ENCODE measurements at places on chromosomes 2 and 18.
A peak's percentile ranks its signal among the peaks of the same experiment; 100 is the strongest.

DNA sequence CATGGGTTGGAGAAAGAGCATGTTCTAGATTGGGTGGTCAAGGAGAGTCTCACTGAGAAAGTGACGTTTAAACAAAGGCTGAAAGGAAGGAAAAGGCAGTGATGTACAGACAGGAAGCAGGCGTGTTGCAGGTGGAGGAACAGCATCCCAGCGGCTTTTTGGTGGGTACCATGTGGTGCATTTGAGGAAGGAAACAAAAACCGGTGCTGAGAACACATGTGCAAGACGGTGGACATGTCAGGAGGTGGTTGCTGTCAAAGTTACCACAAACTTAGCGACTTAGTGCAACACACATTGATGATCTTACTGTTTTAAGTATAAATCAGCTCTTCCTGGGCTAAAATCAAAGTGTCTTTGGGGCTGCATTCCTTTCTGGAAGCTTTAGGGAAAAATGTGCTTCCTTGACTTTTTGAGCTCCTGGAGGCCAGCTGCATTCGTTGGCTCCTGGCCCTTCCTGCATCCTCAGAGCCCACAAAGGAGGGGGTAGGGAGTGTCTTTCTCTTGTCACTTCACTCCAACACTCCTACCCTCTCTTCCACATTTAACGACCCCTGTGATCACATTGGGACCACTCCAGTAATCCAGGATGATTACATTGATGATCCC is 380.6 kb downstream of the FBXO15 start:
- no peak for DNase-seq

DNA sequence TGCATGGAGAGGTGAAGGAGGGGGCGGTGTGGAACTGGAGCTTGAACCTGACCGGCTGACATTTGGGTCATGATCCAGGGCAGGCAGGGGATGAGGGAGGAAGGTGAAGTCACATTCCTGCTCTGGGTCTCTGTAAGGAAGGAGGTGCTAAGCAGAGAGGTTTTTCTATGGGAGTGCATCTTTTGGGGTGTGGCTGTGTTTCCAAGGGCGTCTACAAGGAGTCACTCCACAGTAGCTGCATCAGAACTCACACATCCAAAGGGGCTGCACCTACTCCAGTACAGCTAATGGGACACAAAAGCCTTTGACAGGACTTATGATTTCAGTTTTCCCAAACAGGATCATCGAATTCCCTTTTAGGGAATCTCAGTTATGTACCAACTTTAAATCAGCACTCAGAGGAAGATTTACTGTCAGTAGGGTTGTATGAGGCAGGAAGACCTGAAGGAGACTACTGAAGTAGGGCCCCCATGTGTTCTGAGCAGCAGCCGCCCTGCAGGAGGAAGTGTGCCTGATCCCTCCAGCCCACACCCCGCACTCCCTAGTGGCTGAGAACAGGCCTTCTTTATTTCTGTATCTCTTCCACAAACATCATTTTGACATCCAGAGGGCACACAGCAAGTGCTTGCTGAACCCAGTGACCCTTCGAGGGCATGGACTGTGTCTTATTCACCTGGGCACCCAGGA is 137.2 kb downstream of the CELF4 start:
- no peak for DNase-seq

GRCh38 chr2:26786207-26787028 is 562 bp downstream of the CENPA start:
- no peak for DNase-seq

DNA sequence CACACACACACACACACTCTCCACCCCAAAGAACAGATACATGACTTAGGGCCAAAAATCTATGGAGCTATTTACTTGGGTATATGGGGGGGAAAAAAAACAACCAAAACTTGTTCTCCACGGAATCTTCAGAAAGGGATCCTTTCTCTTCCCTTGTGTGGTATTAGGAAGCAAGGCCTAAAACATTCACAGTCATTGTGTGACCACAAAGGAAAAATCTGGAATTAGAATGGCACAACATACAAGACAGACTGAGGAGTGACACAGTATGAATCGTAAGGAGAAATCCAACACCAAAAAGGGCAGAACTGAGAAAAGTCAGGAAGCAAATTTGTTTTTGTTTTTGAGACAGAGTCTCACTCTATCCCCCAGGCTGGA is 70.3 kb downstream of the ASXL2 start:
- no peak for DNase-seq

DNA sequence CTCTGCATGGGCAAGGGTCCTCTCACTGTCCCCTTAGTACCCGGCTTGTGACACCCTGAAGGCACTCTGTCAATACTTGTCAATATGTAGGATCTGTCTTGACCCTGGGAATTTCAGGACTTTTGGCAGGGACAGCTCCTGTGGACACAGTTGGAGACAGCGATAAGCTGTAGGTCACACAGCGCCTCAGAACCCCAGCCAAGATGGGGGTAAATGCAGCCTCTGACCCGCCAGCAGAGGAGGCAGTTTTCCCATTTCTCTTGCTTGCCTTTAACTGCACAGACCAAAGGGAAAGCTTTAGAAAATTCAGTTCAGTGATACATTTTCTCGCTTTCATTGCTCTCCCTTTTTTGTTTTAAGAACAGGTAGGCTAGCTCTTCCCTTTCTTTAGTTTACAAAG is 54.8 kb upstream of the KLHL29 start:
- DNase-seq, result no peak

DNA sequence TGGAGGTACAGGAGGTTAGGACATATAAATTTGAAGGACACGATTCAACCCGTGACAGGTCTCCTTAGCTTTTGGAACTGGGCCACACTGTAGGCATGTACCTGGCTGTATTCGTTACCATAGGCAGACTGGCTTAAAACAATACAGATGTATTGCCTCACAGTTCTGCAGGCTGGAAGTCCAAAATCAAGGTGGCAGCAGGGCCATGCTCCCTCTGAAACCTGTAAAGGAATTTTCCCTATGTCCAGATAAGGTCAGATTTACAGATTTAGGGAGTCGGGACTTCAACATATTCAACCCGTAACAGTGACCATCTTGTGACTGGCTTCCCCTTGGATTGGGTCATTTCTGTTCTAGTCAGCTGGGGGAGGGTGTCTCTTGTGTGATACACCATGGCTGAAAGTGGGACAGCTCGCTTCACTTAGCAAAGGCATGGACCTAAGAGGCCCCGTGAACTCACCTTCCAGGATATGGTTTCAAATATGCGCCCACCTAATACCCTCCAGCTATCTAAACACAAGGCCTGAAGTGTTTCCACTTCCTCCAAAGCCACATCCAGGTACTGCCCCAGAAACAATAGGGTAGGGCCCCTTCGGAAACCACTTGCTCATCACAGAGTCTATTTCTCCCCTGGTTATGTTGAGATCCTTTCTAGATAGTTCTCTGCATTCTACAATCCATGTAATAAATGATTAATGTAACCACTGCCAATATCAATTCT is 85.0 kb downstream of the ZCCHC2 start:
- DNase-seq, result no peak

DNA sequence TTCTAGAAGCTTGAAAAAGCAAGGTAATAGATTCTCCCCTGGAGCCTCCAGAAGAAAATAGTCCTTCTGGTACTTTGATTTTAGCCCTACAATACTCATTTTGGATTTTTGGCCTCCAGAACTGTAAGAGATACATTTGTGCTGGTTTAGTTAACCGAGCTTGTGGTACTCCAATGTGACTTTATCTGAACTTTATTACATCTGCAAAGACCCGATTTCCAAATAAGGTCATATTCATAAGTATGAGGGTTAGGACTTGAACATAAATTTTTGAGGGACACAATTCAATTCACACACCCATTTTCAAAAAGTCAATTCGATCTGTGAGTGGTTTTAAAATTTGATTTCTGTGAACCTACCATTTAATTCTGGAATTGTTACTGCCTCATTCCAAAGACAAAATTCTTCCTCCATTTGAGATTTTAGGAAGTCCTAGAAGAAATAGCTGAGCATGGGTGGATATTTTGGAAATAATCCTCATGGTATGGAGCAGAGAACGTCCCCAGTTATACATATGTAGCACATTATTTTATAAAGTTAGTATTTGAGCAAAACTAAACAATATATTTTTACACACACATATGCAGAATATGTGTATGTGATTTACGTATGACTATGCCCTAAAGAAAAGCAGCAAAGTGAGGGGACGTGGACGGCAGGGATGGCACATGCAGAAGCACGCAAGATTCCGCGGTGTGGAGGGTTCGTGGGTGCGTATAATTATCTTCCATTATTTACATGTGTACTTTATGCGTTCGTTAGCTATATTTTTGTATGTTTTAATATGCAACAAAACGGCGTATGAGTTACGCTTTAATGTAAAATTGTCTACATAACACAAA is 905 bp upstream of the NUP35 start:
- DNase-seq, result no peak

DNA sequence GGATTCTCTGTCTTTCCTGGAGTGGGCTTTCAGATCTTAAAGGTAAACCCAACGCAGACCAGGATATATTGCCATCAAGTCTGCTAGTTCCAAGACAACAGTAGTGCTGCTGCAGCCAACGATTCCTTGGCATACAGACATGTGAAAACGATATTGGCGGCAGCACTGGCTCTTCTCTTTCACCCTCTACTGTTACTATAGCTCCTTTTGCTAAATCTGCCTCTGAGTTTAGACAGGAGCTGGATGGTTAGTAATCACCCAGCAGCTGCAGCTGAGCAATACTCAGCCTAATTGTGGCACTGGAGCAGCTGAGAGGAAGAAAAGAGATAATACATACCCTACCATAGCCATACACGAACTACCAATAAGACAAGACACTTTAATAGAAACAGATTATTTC is 4.0 kb downstream of the YES1 start:
- DNase-seq, result no peak

- no peak for DNase-seq
Observed at GRCh38 chr18:68769461-68769860, 28.4 kb upstream of the CCDC102B start.

DNA sequence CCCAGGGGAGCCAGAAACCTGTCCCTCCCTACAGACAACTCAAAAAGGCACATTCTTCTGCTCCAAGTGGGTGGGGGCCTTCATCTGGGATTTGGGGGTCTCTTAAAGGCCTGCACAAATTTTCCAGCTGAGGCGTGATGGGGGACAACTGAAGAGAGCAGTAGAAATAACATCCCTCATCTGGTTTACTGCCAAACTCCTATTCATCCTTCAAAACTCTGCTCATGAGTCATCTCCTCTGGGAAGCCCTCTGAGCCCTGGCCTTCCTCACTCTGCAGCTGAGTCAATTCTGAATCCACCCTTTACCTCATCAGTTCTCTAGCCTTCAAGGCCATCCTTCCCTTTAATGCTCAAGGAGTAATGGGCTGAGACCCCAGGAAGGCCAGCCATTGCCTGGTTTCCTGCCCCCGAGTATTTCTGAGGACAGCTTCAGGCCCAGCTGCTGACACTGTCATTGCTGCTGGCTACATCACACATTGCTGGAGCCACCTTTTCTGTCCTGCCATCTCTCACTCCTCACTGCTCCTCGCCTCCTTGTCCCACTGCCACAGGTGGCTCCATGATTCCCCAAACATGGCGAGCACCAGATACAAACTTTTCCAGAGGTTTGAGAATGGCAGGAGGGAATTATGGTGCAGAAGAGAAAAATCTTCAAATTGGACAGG is 32.2 kb upstream of the GLI2 start:
- no peak for DNase-seq

GRCh38 chr2:99970292-99970868 is 172.0 kb downstream of the AFF3 start:
- no peak for DNase-seq

- DNase-seq, result peak; percentile 45
Observed at GRCh38 chr2:99085421-99085820, 56.1 kb upstream of the C2orf15 start.

DNA sequence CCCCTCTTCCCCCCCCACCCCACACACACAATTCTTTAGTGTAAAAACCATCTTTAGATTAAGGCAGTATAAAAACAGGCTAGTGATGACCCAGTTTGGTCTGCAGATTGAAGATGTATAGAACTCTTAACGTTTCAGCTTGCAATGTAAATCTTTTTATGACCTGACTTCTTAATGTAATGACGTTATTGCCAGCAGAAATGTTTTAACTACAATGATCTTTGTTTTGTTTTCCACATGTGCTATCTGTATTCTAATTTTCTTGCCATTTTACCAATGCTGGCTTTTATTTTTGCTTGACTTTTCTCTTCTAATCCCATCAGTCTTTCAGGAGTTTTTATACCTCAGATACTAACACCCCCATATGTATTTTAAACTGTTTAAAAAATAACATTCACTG is 25.2 kb downstream of the AGFG1 start:
- no peak for DNase-seq

GRCh38 chr18:32920796-32921787 is 148.3 kb upstream of the KLHL14 start:
- no peak for DNase-seq

- DNase-seq, result no peak
Observed at GRCh38 chr2:235566415-235566814, 72.6 kb downstream of the AGAP1 start.

DNA sequence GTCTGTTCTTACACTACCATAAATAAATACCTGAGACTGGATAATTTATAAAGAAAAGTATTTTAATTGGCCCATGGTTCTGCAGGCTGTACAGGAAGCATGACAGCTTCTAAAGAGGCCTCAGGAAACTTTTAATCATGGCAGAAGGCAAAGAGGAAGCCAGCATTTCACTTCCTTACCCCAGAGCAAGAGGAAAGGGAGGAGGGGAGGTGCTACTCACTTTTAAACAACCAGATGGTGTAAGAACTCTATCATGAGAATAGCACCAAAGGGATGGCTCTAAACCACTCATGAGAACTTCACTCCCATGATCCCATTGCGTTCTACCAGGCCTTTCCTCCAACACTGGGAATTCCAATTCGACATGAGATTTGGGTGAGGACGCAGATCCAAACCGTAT is 344.4 kb upstream of the SLC39A10 start:
- no peak for DNase-seq

DNA sequence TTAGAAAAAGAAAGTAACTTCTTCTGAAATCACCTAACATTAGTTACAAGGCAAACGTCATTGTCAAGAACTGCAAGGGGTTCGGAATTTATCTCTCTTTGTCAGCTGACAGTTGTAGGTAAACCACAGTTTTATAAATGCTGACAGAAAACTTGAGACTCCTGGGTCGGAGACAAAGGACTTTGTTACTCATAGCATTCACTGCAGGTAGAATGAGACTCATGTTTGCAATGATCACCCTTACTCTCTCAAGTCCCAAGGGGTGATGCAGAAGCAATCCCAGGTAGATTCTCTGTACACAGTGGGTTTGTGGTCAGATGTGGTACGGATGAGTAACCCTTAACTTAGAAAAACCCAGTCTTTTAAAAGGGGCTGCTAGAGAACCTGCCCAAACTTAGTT is 757.8 kb downstream of the TRIB2 start:
- DNase-seq, result no peak

DNA sequence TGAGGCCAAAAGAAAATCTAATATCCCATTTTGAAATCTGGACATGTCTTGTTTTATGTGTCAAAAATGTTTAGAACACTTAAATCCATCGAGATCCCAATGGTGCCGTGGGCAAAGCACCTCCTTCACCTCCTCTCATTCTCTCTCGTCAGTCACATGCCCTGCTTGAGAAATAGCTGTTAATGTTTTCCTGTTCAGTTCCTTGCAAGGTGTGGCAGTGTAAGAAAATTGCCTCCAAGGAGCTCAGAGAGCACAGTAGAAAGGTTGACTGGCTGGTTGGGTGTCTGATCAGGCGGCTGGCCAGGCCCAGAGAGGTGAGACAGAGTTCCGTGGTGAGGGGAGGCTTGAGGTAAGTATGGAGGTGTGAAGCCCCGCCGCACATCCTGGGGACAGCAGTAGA is 210.2 kb downstream of the TSN start:
- no peak for DNase-seq

- no peak for DNase-seq
Observed at GRCh38 chr2:26845021-26845420, 2.9 kb upstream of the DPYSL5 start.

All from CD4-positive, alpha-beta T cell treated with Interferon alpha-2 for 1 hour (primary cell).